ENCODE measurements at places on chromosomes 2 and 18.
A peak's percentile ranks its signal among the peaks of the same experiment; 100 is the strongest.

GRCh38 chr2:23513245-23513871 is 128.4 kb downstream of the KLHL29 start:
- DNase-seq = no peak

- DNase-seq = peak; percentile 24
Measured at GRCh38 chr2:160213511-160213910, 13.4 kb upstream of the ITGB6 start.

DNA sequence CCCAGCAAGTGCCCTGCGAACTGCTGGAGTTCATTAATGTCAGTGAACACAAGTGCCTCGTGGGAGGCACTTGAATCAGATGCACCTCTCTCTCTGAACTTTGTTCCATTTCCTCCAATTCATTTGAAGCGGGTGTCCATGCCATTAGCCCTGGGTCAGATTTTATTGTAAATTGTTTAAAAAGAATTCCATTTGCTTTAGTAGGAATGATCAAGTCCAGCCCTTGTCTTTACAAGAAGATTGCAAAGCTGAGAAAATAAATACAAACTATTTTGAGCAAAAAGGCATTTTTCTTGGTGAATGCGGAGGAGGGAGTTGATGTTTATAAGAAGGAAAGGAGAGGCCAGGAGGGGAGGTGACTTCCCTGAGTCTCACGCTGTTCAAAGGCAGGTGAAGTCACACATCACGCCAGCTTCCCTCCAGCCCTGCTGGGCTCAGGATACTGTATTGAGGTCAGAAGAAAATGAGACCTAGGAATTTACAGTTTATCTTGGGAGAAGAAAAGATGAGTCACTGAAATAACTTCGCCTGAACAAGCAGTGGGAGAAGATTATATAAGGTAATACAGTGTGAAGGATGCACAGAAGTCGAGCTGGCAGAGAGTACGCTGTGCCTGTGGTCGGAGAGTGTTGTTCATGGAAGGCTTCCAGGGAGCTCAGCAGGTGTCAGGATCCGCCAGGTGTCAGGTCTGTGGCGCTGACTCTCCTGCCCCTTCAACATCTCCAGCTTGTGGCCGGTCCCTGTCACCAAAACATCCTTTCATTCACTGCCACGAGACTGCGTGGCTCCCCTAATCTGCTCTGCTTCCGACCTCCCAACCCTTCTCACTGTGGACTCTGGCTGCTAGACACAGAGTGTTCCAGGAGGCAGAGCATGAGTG is 36.5 kb downstream of the EFR3B start:
- DNase-seq = peak; percentile 50

- DNase-seq = no peak
Measured at GRCh38 chr2:58047373-58047935, 848 bp downstream of the VRK2 start.

- no peak for DNase-seq
Measured at GRCh38 chr2:238987352-238987981, 139.6 kb downstream of the TWIST2 start.

- no peak for DNase-seq
Measured at GRCh38 chr2:135685361-135685760, 56.3 kb upstream of the UBXN4 start.

DNA sequence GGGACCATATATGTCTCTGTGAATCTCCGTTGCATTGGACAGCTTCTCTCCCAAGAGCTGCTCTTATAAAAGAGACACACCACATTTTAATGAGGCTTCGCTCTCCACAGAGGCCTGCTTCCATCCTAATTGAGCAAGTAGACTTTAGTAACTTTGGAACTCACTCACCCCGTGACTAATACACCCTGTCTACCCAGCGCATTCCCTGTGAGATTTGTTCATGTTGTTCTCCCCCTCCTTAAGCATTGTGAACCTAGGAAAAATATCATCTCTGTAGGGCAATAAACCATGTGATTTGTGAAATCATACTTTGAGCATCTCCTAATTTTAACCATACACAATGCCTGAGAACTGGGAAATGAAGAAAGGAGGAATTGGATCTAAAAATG is 56.9 kb downstream of the MCFD2 start:
- no peak for DNase-seq

GRCh38 chr2:69563021-69563420 is 80.5 kb downstream of the AAK1 start:
- DNase-seq = no peak
